ENCODE measurements at places on chromosomes 7 and 10.

GRCh38 chr7:4738711-4739527 lies 36.5 kb upstream of the AP5Z1 start:
- peak; percentile 28 for DNase-seq

DNA sequence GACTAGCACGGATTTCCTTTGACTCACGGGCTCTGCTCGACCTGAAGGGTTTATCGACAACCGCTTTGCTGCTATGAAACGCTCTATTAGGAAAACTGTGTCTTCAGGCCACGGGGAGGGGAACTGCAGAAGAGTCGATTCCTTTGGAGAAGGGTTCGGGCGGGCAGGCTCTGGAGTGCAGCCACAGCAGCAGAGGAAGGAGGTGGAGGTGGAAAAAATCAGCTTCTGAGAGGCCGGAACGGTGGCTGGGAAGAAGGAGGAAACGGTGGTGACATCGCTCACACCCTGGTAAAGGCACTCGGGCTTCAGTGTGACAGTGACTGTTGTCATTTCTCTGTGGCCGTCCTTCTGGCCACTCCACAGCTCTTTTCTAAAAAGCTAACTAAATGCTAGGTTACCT lies 64.6 kb upstream of the MGMT start:
- DNase-seq: no peak

DNA sequence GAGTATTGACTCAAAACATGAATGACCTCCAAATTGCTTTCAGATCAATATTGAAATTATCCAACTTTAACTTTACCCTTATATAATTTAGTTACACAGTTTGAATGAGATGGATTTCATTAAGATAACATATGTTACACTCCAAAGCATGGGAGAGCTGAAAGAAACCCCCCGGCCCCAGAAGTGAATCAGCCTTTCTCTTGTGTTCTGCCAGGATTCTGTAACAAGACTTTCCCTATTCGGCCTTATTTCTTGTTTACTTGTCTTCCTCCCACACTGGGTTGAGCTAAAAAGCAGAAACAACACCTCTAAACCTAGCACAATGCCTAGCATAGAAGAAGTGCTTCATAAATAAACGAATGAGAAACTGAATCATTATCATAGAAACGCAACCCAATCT lies 224.8 kb downstream of the ADAM12 start:
- no peak for DNase-seq

- no peak for DNase-seq
Observed at GRCh38 chr7:113142385-113143119, 24.2 kb upstream of the SMIM30 start.

DNA sequence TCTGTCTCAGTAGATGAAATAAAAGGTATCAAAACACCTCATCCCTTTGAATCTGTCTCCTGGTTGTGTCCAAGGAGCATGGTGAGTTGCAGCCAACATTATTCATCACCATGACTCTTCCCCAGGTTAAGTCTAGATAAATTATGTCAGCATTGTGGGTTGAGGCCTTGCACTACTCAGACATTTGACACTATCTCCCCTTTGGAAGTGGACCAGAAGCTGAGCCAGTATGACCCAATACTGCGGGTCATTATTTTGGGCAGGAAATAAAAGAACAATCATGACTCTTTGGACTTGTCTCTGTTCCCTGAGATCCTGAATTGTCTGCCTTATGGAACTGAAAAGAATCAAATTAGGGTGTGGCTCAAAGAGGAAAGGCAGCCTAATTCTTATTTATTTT lies 168.2 kb upstream of the FAM171A1 start:
- DNase-seq: no peak

DNA sequence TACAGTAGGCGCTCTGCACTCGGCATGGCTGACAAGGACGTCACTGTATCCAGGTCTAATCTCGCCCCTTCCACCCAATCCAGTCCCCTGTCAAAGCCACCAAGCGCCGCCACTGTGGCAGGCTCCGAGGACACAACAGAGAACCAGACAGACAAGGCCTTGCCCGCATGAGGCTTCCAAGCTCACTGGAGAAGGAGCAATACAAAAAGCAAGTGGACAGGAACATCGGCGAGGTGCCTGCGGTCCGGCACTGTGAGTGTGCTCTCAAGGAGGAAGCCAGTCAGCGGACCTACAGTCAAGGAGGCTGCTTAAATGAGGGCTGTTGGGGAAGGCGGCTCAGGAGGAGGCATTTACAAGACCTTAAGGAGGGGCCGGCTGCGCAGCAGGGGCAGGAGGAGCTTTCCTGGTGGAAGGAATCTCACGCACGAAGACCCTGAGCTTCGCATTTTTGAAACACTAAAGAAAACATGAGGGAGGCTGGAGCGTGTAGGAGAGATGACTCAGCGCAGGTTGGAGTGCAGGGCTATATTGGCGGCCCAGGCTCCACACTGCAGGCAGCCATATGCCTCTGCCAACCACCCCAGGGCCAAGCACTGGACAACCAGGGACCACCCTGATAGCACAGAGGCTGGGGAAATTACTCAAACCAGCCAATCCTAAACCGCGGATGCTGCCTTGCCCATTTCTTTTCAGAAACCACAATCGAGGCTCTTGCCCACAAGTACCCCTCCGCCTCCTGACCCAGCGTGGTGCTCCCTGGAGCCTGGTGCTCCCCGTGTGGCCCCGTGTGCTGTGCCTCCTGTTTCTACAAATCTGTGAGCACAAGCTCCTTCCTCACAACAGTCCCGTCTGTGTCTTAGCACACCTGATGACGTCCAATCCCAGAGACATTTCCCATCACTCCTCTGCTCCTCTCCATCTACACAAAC lies 28.9 kb downstream of the GNA12 start:
- DNase-seq: no peak

- no peak for DNase-seq
Observed at GRCh38 chr7:157554393-157555238, 217.8 kb downstream of the DNAJB6 start.

DNA sequence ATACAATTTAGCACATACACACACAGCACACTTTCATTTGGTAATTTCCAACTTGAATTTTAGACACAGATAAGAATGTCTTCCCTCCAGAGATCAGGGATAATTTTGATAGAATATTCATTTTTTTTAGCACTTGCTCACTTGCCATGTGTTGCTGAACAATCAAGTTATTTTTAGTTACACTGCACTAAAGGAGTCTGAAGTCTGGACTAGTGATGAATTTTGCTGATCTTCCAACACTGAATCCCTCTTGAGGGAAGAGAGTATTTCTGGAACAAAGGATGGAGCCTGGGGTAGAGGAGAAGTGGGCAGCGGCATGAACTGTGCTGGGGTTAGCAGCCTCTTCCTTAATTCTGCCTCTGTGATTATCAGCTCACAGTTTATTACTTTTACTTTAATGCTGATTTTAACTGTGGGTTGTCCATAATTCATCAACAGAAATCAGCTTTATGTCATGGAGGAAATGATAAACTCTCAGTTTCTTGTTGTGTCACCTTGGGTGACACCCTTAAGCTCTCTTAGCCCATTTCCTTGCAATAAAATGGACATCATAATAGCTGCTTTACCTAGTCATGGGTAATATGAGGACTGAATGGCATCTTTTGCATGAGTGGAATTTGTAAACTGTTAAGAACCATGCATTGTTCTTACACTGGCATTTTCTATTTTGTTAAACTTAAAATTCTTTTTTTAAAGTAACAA lies 32.1 kb downstream of the SGPL1 start:
- no peak for DNase-seq

GRCh38 chr7:137975768-137976167 lies 26.1 kb downstream of the CREB3L2 start:
- no peak for DNase-seq

- DNase-seq: no peak
Observed at GRCh38 chr7:151261529-151261928, 13.0 kb upstream of the SMARCD3 start.

GRCh38 chr10:93245779-93246178 lies 172.1 kb downstream of the CYP26A1 start:
- DNase-seq: peak; percentile 5

- no peak for DNase-seq
Observed at GRCh38 chr10:13001041-13001886, at the start of gene CCDC3. Gene CCDC3 (minus strand): TSS chr10:13001713. CDS start chr10:13001570, 143 bp downstream.

GRCh38 chr7:33237036-33237435 lies 107.7 kb downstream of the BBS9 start:
- no peak for DNase-seq

GRCh38 chr10:1403508-1404322 lies 333.6 kb downstream of the ADARB2 start:
- DNase-seq: no peak

- DNase-seq: no peak
Observed at GRCh38 chr7:68581417-68581816, 1016.9 kb upstream of the AUTS2 start.

All from NCI-H2081 (cell line).